Dermis blood vessel endothelial cell (primary cell): ENCODE measurements at places on chromosomes 3 and 15. TPM values are rescaled to one million over a fixed set of nuclear protein-coding genes. Genes with fewer than 3 reads are reported as not detected.

Gene SNX33
- total RNA-seq, result 13.8 and 19.1 TPM in 2 replicates

Gene ZNF774
- 1.4 and 2.2 TPM in 2 replicates for total RNA-seq

Gene KNG1
- total RNA-seq, result not detected in 2 replicates

Gene RPS27L
- total RNA-seq, result 285 and 407 TPM in 2 replicates

- DNase-seq, result no peak
These were observed 89.6 kb upstream of the SNRK start for GRCh38 chr3:43196721-43197120.

- no peak for DNase-seq
These were observed 266.0 kb downstream of the EPHA3 start for GRCh38 chr3:89373434-89373833.

GRCh38 chr3:136281966-136282520, 31.9 kb downstream of the PCCB start:
- peak; percentile 20 for DNase-seq

DNA sequence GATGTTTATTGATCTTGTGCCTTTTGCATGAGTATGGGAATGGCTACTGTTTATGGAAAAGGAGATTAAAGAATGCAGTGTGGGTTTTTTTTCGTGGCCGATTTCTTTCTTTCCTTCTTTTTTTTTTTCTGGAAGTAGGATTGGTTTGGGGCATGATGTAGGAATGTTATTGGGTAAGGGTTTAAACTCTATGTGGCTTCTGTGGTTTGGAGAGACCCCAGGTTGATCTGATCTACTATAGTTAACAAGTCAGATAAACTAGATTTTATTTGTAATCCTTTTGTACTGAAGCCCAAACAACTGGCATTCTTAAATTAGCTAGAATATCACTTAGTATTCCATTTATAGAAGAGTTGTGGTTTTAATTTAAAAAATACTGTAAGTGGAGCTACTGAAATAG, 304.8 kb downstream of the LPP start:
- no peak for DNase-seq

DNA sequence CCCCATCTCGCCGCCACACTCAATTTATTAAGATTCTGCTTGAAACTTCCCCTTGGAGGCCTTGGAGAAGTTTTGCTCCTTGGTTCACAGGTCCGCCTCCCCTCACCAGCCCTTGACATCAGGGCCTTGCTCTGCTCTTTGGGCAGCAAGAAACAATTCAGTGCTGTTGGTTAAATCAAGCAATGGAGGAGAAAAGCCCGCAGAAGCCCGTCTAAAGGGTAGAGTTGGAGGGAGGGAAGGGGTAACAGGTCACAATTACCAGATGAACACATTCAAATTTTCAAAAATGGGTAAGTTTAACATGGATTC, 429 bp downstream of the PARP9 start:
- peak; percentile 27 for DNase-seq

DNA sequence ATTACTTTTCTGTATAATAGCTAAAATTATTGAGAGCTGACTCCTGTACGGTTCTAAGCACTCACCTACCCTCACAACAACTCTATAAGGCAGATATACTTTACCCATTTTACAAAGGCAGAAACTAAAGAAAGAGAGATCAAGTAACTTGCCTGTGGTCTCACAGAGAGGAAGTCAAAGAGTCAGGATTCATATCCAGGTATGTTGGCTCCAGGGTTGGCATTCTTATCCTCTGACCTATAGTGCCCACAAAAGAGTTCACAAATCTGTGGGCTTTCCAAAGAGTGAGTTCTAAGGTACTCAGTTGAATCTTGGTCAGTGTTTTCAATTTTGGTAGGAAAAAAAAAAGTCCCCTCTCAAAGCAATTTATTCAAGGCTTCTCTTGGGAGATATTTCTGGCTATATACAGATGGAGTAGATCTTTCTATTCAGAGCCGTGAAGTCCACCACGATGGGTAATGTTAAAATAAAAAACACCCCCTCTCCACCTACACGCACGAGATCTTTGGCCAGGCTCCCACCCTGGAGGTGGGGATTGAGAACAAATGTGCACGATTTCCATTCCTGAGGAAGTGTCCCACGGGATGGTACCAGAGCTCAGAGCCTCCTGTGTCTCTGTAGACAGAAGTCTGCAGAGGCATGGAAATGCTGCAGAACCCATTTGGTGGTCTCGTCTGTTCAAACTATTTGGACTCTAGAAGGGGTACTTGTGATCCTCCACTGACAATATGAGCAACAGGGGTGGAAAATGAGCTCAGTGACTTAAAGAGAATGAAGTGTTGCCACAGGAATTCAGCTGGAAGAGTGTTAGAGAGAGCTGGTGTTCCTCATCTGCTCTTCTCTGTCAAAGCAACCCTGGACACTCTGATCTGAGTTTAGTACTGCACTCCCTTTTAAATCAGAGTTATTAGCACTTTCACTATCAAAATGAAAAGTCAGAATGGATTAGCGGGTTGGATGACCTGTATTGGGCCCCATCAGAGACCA, 212.1 kb upstream of the EIF1B start:
- no peak for DNase-seq

GRCh38 chr15:89115547-89115946, 27.3 kb downstream of the ABHD2 start:
- DNase-seq, result no peak

DNA sequence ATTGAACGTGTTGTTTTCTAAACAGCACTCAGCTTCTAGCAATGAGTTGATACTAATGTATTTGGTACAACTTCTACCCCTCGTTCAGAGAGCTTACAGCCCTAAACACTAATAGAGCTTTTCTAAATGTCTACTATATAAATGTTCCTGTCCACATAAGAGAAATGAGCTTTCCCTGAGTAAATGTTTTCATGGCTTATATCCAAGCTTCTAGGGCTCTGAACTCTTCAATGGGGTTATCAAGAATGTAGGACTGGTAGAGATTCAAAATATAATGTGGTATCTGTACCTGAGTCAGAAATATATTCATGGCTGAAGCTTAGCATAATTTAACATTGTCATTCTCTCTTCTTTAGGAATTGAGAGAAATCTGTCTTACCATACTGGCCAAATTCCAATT, 73.4 kb downstream of the SERPINI1 start:
- DNase-seq, result no peak

GRCh38 chr3:158802409-158803268, 785 bp downstream of the MFSD1 start:
- peak; percentile 47 for DNase-seq

- DNase-seq, result no peak
These were observed 6.2 kb downstream of the STIMATE start for GRCh38 chr3:52891164-52891563.

GRCh38 chr3:72390841-72391240, 457.4 kb downstream of the SHQ1 start:
- DNase-seq, result no peak

DNA sequence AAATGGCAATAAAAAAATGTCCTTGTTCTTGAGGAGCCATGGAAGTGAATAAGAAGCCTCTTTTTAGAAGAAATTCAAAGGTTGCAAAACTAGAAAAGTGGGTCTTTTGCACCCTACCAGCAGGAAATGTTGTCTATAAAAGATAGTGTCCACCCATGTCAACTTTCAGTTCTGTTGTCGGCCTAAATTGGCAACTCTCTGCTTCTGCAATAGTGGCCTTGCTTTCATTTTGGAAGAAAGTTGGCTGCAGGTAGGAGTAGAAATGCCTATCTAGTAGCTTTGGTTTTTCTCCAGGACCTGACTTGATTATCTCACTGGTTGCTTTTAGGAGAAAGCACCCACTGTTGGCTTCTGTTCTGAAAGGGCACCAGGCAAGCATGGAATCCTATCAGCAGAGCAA, 85.4 kb downstream of the TMEM108 start:
- no peak for DNase-seq

- DNase-seq, result no peak
These were observed 46.2 kb downstream of the C3orf38 start for GRCh38 chr3:88195951-88196434.

GRCh38 chr15:29880341-29880740, 58.1 kb upstream of the TJP1 start:
- no peak for DNase-seq

- no peak for DNase-seq
These were observed 337.0 kb downstream of the KCNH8 start for GRCh38 chr3:19485267-19485666.

GRCh38 chr15:33068511-33068990, 126.0 kb downstream of the FMN1 start:
- DNase-seq, result no peak

- DNase-seq, result no peak
These were observed 112.4 kb upstream of the STT3B start for GRCh38 chr3:31420311-31420710.

DNA sequence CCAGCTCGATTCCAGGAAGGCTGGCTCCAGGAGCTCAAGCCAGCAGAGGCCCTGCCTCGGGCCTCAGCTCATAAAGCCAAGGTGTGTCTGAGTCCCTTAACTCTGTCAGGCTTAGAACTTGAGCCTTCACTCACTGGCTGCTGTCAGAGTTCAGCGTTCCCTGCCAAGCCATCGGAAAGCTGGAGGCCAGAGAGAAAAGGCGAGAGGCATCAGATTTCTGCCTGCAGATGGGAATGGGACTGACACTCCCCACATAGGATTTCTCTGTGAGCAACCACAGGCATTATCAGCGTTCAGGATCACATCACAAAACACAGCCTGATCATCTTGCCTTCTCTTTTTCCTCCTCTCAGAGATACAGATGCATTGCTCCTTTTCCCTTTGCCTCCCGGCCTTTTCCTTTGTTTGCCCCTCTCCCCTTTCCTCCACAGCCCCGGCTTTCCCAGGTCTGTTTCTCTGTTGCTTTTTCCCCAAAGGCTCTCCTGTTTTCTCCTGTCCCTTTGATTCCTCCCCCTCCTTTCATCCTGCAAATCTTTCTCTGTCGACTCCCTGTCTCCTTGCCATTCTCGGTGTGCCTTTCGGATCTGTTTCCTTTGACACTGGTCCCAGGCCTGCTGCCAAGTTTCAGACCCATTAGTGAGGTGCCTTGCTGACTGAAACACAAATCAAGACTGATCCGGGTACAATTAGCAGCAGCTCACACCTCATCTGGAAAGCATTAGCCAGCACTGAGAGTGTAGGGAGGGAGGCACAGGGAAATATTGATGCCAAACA, 44.5 kb upstream of the BOC start:
- no peak for DNase-seq

- no peak for DNase-seq
These were observed 69.2 kb downstream of the ATP8B4 start for GRCh38 chr15:50049871-50050270.

GRCh38 chr3:134798681-134799311, 3.7 kb downstream of the EPHB1 start:
- DNase-seq, result no peak

DNA sequence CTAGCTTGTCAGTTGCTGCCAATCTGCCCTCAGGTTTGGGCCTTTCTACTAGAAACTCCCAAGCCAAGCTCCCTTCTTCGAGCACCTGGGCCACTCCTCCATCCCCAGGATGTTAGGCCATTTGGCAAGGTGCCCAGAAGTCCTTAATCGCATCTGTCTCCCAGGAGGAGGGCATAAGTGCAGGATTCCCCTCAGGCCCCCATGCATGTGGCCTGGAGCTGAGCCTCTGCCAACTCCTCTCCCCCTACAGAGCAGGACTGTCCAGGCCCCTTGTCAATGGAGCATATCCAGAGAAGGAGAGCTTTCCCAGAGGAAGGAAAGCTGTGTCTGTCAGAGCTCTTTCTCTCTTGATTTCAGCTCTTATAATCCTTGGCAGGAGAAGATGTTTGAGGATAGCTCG, 182.6 kb upstream of the ROPN1 start:
- DNase-seq, result peak; percentile 17

DNA sequence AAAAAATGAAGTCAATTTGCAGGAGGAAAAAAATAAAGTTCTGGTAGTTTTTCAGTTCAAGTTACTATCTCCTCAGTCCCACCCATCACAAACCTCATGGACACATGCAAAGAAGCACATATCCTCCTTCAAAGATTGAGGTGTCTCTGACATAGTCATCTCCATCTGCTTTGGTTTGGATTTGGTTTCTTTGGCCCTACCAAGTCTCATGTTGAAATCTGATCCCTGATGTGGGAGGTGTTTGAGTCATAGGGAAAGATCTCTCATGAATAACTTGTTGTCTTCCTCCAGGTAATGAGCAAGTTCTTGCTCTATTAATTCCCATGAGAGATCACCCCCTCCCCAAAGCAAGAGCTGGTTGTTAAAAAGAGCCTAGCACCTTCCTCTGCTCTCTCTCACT, 446.8 kb downstream of the IGSF11 start:
- no peak for DNase-seq
